ENCODE measurements at places on chromosomes 3 and 15.

- DNase-seq: no peak
These were observed 23.5 kb downstream of the NR1D2 start for GRCh38 chr3:23968463-23969184.

- DNase-seq: no peak
These were observed 8.6 kb downstream of the LTF start for GRCh38 chr3:46456118-46456517.

DNA sequence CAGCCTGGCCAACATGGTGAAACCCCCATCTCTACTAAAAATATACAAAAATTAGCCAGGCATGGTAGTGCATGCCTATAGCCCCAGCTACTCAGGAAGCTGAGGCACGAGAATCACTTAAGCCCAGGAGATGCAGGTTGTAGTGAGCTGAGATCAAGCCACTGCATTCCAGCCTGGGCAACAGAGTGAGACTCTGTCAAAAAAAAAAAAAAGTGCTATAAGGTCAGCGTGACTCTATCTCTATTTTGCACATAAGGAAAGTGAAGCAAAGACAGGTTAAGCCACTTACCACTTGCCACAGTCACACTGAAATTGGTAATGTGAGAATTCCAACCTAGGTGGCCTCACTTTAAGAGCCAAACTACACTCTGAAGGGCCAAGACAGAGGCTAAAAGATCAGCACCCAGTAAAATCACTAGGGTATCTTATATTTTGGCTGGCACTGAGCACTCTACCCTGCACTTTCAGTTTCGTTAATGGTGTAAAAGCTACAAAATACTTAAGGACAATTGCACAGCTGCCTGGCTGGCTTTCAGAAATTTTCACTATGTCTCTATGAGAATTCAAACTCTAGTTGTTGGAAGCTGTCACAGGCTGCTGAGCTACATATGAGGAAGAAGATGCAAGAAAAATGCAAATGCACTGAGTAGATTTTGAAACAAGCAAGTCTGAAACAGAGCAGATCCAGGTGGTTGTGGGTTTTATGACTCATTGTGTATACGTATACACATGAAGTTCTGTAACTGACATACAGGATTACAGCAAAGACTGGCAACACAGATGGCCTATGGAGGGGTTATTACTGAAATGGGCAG lies 32.7 kb downstream of the TRANK1 start:
- DNase-seq: no peak

- no peak for DNase-seq
These were observed 3.5 kb upstream of the SPG11 start for GRCh38 chr15:44667039-44667360.

DNA sequence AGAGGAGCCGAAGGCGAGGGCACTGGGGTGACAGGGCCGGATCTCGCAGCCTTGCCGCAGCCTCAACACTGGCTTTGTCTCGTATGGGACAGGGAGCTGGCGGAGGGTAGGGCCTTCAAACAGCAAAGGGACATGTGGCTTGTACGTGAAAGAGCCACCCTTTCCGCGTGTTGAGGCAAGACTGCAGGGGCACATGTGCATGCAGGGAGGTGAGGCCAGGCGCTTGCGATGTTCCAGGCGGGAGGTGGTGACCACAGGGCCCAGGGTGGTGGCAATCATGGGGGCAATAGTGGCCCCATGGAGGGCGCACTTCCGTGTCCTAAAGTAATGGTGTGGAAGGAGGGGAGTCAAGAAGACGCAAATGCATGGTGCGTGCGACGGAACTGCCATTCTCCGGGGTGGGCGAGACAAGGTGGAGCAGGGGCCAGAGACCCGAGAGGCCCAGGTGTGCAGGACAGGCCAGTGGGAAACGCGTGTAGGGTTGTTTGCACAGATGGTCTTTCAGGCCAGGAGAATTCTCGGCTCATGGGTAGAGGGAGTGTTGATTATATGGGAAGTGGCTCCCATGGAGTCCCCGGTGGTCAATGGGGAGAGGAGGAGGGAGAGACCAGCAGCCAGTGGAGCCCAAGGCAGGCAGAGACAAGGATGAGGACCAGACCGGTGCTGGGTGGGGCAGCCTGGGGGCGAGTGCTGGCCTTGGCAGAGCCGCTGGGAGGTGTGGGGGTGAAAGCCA lies 45.8 kb upstream of the PCSK6 start:
- no peak for DNase-seq

DNA sequence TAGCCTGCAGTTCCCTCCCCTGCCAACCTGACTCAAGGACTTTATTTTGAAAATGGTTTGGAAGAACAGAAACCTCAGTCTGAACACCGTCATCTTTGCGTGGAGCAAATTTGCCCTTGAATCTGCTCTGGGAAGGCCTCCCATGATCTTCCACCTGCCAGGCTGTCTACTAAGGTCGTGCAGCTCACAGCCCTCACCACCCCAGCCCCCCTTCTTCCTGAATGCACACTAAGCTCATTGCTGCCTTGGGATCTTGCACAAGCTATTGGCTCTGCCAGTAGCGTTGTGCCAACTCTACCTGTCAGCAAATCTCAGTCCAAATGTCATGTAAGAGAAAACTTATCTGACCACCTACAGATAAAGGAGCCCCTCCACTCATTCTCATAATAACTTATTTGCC lies 141.5 kb downstream of the USP13 start:
- no peak for DNase-seq

DNA sequence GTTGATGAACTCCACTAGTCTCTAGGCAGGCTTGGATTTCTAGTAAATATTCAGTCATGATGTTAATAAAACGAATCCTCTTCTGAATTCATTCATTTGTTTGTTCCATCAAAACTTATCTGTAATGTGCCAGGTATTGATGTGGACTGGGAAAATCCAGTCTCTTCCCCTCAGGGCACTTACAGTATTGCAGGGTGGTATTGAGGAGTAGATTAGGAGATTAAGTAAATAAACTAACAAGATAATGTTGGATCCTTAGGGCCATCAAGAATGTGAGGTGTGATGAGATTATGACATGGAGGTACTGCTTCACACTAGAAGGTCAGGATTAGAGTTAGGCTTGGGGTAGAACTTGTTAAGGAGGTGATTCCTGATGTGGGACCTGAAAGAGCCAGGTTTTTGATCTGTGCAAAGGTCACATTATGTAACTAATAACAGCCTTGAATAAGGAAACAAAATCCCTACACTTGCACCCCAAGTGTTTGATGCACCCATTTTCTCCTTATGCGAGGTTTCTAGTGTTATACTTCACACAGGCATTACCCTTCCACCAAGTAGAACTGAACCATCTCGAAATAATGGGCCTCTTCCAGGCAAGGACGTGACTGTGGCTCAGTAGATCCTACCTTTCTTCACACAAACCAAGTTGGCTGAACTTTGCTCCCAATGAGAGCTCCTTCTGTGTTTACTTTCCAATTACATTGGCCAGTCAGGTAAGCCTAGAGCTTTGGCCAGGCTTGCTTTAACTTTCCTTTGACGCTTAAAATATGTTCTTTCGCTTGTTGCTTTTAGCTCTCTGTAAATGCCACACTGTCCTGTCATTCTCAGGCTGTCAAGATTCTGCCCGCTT lies 16.7 kb downstream of the MCTP2 start:
- DNase-seq: no peak

DNA sequence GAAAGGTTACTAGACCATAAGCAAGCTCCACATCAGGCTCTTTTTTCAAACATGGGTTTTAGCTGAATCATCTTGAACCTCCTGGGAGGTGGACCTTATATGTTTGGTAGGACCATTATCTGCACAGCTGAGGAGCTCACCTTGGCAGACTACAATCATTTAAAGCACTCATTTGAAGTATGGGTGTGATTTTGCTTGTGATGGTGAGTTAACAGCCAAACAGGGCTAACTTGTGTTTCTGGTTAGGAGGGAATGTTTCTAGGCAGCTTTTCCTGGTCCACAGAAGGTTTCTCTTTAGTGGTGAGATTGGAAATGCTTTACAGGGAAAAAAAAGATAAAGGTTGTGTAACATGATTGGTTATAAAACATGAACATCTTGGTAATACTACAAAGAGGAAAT lies 61.8 kb downstream of the ARHGEF26 start:
- no peak for DNase-seq

- no peak for DNase-seq
These were observed 153.3 kb downstream of the P3H2 start for GRCh38 chr3:189967254-189967865.

DNA sequence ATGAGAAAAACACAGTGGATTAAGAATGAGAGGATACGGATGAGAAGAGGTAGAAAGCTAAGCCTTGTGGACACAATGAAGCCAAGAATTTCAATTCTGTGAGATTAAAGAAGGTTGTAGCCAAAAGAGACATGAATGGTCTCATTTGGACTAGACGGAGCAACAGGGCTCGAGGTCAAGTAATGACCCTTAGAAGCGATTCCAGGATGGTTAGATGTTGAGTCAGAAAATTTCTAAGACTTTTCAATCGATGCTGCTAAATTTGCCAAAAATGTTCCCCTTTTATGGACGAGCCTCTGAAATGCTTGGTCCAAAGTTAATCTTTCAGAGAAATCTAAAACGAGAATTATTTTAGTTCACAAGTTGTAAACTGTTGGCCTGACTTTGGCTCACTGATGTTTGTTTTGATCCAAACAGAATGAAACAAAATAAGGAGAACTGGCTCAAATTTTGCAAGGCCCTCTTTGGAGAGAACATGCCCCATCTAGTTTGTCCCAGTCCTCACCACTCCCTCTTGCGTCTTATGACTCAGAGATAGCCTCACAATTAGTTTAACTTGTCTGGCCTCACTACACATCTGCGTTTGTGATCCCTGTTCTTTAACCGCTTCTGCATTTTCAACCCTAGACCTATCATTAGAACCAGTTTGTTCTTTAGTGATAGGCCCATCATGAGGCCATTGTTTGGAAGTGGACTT lies 235.5 kb downstream of the PDZRN3 start:
- DNase-seq: no peak

- no peak for DNase-seq
These were observed 464.3 kb upstream of the RGMA start for GRCh38 chr15:93553167-93553935.

DNA sequence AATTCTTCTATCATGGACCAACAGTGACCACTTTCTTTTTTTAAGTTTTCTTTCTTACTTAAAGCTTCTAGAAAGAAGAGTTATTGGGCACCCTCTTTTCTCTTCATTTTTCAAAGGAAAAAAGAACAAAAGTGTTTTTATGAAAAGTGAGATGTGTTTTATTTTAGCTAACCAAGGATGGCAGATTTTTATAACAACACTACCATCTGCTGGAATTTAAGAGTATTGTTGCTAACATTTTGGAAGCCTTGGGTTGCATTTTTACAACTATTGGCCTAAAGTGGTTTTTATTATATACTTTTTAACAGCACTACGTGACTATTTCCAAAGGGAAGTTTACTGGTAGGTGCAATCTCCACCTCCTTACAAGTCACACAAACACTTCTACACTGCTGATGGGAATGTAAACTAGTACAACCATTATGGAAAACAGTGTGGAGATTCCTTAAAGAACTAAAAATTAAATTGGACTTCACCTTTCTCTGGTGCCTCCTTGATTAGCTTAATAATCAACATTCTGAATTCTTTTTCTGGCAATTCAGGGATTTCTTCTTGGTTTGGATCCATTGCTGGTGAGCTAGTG lies 237.7 kb upstream of the AGTR1 start:
- no peak for DNase-seq

- DNase-seq: no peak
These were observed 399.7 kb upstream of the THBS1 start for GRCh38 chr15:39181056-39181747.

DNA sequence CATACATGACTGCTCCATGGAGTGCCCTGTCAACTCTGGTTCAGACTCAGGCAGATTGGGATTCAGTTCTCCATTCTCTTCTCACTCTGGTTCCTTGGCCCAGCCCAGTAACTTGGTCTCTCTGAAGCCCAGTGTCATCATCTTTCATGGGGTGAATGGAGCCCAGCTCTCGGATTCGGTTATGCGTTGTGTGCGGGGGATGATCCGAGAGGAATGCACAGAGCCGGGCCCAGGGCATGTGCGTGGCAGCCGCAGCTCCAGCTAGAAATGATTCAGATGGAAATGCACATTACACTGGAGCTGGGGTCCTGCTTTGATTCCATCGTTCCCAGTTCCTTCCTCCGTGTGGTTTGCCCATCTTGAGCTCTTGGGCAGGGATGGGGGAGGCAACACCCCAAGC lies 189.4 kb downstream of the FEZF2 start:
- no peak for DNase-seq

DNA sequence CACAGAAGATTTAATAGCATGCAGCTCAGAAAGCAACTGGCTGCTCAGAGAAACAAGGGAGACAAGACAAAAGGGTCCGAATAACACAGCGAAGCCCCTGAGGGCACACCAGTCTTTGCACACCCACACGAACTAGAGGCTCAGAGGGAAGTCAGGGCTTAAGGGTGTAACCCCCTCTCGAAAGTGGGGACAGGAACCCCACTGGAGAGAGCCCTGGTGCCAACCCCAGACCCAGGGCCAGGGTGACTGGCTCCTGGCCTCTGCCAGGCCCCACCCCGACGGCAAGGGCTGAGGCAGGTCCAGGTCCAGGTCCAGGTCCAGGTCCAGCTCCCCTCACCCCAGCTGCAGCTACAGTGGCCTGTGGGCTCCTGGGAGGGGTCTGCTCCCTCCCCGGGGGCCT lies 10.5 kb upstream of the PRR23E start:
- no peak for DNase-seq

GRCh38 chr15:37098468-37099318 lies 1.7 kb downstream of the MEIS2 start:
- DNase-seq: no peak

- DNase-seq: no peak
These were observed 317.2 kb upstream of the PROK2 start for GRCh38 chr3:72102112-72102616.

- no peak for DNase-seq
These were observed 3.3 kb upstream of the SLC38A3 start for GRCh38 chr3:50201573-50202315.

- DNase-seq: no peak
These were observed 329.1 kb upstream of the ROPN1 start for GRCh38 chr3:124320976-124321375.

DNA sequence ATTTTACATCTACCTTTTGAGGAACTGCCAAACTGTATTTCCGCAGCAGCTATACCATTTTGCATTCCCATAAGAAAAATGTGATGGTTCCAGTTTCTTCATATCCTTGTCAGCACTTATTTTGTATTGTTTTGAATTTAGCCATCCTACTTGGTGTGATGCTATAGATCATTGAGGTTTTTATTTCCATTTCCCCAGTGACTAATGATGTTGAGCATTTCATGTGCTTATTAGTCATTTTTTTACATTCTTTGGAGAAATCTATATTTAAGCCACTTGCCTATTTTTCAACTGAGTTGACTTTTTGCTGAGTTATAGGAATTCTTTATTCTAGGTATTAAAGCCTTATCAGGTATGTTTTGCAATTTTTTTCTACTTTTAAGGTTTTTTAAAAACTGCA lies 347.6 kb upstream of the RARB start:
- DNase-seq: no peak

DNA sequence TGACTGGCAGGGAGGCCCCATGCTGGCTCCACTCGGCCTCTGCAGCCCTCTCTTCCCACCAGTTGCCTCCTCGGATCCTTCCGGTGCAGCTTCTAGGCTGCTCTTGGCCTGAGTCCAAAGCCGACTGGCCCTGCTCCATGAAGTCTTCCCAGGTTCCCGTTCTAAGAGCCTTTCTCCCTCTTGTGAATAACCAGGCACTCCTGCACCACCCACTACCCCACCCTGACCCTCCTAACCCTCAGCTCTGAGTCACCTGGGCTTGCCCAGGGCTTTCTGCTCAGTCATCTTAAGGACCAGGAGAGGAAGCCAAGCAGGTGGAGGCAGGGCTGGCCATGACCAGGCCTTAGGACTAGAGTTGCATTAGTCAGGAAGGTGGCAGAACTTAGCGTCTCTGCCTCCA lies 28.1 kb upstream of the CNBP start:
- DNase-seq: no peak

- DNase-seq: no peak
These were observed 1.7 kb downstream of the NR2E3 start for GRCh38 chr15:71811752-71812735.
